ENCODE measurements at places on chromosomes 4 and X.
A peak's percentile ranks its signal among the peaks of the same experiment; 100 is the strongest.

- peak; percentile 38 for DNase-seq
Observed at GRCh38 chrX:52346174-52347165, 22.4 kb upstream of the XAGE2 start.

DNA sequence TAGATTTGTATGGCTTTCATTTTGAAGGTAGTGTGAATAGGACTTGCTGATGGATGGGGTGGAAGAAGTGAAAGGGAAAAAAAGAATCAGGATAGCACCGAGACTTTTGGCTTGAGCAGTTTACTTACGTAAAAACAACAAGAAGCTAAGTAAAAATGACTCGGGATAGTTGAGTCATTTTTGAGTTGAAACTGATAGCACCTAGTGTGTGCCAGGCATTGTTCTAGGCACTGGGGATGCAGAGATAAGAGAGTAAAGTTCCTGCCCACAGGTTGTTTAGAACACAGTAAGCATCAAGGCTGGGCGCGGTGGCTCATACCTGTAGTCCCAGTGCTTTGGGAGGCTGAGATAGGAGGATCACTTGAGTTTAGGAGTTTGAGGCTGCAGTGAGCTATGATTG lies 34.7 kb downstream of the ADD1 start:
- no peak for DNase-seq

DNA sequence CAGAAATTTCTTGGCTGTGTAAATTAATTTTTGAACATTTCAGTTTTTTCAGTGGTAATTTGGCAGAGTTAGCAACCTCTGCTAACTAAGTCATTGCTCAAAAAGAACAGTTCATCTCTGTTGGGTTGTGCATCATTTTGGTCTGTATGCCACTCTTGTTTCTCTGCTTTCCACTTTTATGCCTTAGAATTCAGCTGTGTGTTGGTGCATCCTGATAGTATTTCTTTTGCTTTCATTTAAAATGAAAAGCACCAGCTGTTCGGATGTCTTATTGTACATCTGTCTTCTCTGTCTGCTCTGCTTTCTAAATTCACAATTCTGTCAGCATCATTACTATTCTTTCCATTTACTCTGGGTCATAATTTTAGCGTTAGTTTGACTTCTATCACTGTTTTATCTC lies 388.2 kb upstream of the NDST4 start:
- no peak for DNase-seq

DNA sequence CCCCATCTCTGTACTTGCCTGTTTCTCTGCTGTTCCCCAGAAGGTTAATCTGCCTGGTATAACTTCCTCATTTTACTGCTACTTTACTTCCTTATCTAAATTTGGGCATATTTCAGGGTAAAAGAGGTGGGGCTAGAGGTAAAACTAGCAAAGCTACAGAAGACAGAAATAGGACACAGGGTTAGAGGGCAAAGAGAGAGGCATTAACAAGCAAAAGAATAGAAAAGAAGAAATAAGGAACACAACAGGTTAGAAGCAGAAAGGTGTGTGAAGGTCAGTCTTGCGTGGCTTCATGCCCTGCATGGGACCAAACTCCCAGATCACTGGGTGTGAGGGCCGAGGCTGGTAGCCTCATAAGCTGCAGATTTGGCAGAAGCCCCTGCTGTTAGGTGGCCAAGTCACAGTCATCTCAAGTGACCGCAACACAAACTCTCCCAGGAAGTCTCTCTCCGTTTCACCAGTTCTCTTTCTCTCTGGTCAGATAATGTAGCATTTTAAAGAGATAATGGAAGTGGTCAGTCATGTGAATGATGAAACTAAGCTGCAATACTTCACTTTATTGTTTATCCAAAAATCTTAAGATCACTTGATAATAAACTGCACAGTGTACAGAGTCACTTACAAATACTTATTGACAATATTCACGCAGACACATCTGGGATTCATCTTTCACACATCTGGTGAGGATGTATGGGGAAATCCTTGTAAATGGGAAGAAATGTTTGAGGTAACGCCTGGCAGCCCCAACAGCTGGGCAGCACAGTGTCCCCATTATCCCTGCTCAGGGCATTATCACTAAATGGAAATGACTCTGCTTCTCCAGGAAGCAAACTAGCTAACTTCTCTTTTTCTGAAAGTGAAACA lies 16.4 kb downstream of the TMEM154 start:
- DNase-seq, result no peak

GRCh38 chrX:144075432-144075831 lies 191.6 kb downstream of the UBE2NL start:
- DNase-seq, result no peak

- DNase-seq, result no peak
Observed at GRCh38 chr4:13706120-13706519, 78.6 kb upstream of the BOD1L1 start.

DNA sequence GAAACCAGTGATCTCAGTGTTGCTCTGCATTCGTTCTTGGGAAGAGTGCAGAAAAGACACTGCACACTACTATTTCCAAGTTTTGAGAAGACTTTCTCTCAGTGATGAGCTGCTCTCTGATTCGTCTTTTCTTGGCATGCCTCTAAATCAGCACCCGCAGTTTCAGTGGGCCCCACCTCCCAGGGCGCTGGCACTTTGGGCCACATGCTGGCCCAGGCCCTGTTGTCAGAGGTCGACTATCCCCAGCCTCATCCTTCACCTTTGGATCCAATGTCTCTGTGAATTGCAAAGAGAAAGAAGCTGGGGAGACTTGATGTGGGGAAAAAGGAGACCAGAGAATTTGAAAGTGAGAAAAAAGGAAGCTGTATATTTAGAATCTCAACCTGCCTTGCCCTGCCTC lies 644.1 kb upstream of the PITX2 start:
- DNase-seq, result no peak

GRCh38 chrX:39614680-39614998 lies 483.1 kb downstream of the BCOR start:
- no peak for DNase-seq

GRCh38 chr4:151524610-151525009 lies 115.6 kb downstream of the FHIP1A start:
- no peak for DNase-seq

DNA sequence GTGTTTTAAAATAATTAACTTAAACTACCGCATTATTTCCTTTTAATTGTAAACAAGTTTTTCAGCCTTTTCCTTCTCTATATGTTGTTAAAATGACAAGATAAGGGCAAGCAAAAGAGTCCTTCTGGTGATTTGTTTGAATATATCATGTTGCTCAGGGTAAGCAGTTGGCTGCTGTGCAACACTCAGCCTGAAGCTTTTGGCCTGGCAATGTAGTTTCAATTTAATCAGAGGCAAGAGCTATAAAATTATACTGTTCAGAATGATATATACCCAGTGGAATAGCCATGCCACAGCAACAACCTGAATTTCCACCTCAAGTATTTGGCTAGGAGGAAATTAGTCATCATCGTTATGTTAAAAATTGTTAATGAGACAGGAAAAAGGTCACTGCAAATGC lies 53.4 kb downstream of the GRXCR1 start:
- no peak for DNase-seq

DNA sequence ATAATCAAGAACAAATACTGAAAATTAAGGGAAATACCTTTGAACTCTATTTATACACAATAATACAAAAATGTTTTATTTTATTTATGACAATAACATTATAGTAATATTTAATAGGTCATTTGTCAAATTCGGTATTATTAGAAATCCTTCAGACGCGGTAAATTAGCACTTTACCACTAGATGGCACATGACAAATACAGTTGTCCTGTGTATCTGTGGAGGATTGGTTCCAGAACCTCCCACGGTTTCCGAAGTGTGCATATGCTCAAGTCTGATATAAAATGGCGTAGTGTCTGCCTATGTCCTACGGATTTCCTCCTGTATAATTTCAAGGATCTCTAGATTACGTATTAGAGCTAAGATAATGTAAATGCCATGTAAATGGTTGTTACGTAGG lies 8.1 kb upstream of the LINC00632 start:
- DNase-seq, result no peak

DNA sequence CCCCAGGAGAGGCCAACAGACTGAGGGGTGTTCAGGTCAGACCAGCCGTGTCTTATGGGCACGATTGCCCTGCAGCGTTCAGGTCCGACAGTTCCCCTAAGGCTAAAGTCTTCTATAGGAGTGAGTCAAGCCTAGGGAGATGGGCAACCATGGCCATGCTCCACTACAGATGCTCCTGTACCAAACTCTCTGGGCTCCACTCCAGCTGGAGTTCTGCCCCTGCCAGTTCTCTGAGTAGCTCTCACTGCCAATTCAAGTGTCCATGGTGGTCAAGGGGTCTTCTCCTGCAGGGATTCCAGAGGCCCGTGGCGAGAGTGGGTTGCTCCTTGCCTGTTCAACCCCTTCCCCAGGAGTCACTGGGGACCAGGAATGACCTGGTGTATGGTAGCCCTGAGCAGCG lies 38.2 kb downstream of the BEX3 start:
- no peak for DNase-seq

- DNase-seq, result no peak
Observed at GRCh38 chr4:99763635-99764101, 53.0 kb upstream of the DAPP1 start.

- no peak for DNase-seq
Observed at GRCh38 chrX:25928316-25928715, 209.8 kb upstream of the MAGEB18 start.

DNA sequence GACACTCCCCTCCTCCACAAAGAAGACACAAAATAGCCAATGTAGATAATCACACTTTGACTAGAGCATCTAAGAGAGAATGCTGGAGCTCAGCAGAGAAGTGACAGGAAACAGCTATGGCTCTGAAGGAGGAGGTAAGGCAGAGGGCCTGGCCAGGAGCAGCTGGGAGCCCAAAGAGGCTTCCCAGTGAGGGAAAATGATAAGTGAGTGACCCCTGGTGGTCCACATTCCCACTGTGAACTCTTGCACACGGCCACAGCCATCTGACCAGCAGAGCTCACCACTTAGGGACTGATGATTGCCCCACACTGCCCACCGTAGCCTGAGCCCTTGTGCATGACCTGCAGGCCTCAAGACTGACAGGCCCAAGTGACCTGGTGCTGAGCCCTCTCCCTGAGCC lies 162.7 kb upstream of the GALNTL6 start:
- no peak for DNase-seq

DNA sequence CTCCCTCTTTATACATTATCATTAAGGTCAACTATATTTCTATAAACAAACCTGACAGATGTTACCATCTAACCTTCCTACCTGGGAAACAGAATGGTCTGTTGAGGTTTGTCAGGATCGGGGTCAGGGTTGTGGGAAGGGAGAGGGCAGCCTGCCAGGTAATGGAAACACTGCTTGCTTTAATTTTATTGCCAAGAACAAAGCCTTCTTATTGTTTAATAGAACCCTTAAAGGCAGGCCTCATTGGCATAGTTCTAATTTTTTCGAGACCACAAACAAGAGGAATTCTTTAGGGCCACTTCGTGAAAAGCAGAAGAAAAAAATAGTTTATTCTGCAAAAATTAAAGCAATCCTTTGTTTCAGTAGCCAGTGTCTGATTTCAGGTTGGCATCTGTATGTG lies 113.2 kb downstream of the MID1 start:
- DNase-seq, result no peak

- DNase-seq, result no peak
Observed at GRCh38 chrX:47687263-47687662, 28.3 kb upstream of the UXT start.

DNA sequence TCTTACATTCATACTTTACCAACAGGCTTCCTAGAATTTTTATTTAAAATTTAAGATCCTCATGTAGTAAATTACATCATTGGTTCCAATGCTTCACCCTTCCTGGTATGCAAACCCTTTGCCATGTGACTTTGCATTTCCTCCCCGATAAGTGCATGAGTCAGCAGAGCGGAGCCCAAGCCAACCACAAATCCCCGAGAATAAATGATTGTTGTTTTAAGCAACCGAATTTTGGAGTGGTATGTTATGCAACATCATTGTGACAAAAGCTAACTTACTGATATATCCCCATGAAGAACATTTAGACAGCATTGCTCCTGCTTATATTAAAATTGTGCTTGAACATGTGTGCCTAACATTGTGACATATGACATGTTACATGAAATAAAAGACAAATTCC lies 199.4 kb upstream of the DDX53 start:
- no peak for DNase-seq

GRCh38 chr4:2103843-2104547 lies 44.9 kb downstream of the NAT8L start:
- no peak for DNase-seq

DNA sequence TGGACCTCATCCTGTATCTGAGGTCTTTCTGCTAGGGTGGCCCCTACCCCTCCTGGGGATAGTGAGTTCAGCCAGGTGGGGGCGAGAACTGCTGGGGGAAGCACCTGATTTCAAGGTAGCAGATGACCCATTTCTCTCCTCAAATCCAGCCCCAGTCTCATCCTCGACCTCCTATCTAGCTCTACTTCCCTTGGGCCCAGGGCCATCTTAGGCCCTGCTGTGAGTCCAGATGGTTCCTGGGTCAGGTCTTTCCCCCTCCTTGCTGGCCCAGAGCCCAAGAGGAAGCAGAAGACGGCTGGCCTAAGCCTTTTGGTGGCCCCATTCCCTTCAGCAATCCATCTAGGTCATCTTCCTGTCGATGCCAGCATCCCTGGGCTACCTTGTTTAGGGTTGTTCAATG lies 3.3 kb downstream of the CDK16 start:
- DNase-seq, result no peak
